Stimulated activated CD4-positive, alpha-beta T cell treated with anti-CD3 and anti-CD28 coated beads, Interleukin-1b, Interleukin-23, amount 100 ng/mL, for 4 hours (primary cell): ENCODE measurements at places on chromosomes 7 and 10.

DNA sequence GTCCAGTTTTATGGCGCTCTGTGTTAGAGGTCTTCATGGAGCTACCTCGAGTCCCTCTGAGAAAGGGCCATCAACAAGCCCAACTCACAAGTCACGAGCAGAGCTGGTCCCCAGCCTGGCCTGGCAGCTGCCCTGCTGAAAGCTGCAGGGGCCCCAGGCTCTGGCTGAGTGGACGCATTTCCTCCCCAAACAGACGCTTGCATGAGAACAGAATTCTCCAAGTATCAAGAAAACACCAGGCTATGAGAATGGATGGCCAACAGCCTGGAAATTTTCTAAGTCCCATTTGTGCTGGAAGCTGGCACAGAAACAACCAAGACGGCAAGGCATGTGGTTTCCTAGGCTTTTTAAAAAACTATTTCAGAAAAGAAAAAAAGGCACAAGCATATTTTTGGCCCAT lies 114.8 kb downstream of the FAM53B start:
- DNase-seq = no peak

DNA sequence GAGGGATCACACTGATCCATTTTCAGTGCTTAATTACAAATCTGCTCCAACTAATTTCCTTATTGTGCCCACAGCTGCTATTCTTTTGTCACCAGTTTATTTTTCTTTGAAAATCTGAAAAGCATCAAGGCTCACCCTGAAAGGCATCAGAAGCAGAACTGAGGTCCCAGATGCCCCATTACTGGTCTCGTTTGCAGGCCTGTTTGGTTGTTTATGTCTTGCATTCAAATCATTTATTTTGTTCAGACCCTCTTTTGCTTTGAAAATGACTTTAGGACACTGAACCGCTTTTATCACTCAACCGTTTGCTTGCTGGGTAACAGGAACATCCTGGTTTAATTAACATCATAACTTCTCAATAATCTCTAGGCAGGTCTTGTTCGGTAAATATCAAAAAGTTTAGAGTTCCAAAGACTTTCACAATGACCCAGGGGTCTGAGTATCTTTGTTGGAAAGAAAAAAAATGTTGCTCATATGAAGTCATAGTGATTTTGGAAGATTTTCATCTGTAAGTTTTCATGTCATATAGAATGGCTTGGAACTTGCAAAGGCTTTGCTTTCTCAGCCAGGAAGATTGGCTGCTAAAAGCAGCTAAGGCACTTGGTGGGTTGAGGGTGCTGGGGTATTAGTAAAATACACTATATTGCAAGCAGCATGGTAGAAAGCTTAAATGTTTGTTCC lies 398.3 kb upstream of the NPVF start:
- no peak for DNase-seq

GRCh38 chr7:105982388-105982787 lies 19.3 kb downstream of the CDHR3 start:
- no peak for DNase-seq

DNA sequence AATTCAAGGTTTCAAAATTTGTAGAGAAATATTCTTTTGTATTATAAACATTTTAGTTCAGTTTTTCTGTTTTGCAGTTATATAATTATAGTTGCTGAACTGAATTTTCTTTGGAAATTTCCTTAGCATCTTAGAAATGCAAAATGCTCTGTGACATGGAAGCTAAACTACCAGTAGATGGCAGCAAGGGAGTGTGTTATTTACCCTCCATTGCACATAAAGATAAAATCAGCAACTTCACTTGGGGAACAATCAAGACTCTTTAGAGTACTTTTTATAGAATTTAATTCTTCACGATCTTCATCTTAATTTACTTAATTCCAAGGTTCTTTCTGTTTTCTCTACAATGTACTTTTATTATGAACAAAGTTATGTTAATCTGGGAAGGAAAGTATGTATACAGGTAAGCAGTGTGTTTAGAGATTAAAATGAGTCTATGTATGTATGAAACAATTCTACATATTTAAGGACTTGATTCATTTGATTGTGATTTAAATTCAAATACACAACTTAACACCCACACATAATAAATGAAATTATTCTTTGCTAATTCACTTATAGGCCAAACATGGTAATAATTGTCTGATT lies 404.2 kb downstream of the THSD7A start:
- DNase-seq = no peak

DNA sequence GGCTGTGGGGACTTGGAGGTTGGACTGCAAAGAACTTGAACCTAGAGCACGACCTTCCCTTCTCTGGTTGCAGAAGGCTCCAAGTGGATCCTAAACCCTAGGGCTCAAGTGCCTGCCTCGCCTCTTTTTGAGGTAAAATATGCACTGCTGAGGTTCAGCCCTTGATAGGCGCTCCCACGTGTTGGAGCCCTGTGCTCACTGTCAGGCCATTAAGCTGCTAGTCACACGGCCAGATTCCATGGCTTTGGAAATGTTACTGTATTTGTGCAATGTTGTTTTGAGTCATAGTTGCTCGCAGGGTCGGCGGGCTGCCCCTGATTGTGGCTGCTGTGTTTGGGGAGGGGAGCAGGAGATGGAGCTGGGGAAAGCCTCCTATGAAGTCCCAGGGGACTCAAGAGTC lies 39.8 kb upstream of the PCBD1 start:
- DNase-seq = no peak

DNA sequence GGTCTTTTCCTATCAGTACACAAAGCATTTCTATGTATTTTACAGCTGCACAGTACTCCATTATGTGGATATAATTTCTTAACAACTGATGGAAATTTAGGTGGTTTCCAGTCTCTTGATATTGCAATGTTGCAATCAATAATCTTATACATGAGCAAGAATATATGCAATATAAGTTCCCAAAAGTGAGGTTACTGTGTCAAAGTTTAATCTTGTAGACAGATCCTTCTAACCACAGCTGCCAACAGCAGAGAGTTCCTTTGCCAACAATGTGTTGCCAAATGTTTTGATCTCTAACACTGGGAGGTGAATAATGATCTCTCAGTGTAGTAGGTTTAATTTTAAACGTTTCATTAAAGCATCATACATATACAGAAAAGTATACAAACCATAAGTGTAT lies 54.5 kb downstream of the CUL2 start:
- DNase-seq = no peak

DNA sequence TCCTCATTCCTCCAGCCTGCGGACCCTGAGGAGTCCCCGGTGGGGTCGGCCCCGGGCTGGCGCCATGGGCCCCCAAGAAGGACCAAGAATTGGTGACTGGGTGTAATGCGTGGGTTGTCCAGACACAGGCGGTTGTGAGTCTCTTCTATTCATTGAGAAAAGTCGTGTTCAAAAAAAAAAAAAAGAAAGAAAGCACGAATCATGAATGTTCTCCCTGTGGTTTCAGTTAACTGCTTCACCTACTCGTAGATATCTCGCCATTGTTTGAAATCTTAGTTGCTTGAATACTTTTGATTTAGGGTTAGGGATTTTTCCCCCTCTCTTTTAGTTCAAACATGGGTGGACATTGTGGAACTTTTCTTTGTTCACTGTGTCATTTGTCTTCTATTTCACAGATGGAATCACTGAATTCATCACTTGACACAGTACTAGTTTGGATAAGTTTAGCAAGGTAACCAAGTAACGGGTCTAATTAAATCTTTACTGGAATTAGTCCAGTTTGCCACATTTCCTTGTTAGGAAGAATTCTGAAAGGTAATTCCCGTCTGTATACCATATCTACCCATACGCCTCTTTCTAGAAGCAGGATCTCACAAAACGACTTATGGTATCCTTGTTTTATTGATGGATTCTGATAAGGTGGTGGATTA lies 775 bp downstream of the STARD3NL start:
- DNase-seq = no peak

DNA sequence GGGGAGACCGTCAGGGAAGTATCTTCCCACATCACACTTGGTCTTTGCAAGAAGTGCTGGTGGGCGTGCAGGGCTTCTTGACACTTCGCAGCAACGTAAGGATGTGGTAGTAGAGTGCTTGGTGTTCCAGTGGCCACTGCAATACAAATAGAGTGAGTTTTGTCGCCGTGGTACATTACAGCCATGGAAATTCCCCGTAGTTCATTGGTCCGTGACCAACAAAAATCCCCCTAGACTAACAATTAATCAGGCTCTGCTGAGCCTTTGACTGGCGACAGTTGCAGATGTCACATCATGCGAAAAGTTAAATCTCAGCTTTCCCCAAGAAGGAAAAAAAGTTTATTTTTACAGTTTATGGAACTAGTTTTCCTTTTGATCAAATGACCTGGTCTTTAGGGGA lies 134.7 kb downstream of the MGMT start:
- DNase-seq = no peak

- DNase-seq = no peak
Measured at GRCh38 chr10:3635211-3635671, 149.8 kb downstream of the KLF6 start.

DNA sequence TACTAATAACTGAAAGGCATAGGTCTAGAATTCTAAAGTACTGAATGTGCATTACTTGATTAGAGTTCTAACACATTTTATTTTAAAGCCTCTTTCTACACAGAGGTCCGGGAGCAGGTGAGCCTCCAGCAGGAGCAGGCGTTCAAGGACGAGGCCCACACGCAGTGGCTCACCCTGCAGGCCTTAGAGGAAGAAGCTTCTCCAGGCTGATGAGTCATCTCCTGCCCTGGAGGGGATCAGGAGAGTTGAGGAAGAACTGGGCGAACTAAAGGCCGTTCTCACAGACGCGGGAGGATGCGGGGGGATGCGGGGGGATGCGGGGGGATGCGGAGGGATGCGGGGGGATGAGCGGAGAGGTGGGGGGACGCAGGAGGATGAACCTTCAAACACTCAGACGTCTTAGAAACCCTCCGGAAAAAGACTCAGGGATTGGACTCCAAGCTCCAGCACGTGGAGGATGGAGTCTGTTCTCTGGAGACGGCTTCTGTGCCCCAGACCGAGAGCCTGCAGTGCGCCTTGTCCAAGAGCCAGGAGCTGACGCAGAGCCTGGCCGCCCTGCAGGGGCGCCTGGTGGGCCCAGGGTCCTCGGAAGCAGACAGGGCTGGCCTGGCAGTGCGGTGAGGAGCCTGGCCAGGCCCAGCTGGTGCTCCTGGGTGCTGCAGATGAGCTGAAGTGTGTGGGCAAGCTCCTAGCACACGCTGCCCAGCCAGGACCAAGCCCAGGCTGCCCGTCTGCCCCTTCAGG lies 433.7 kb upstream of the TPK1 start:
- DNase-seq = no peak

DNA sequence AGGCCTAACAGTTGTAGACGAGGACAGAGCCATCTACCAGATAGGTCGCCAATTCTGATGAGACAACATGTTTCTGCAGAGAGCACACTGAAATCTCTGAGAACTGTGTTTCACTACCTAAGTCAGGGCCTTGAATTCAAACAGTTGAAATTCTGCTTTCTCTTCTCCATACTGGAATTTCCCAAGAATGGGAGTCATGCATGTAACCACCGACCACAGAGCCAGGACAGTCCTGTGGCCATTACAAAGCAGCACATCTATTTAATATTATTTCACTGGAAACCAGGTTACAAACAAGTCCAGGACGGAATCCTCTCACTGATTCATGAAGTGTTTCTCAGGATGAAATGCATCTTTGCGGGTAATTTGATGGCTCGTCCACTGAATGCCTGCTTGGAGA lies 62.0 kb upstream of the ST8SIA6 start:
- no peak for DNase-seq

GRCh38 chr10:69377191-69377590 lies 39.5 kb downstream of the TACR2 start:
- DNase-seq = no peak

DNA sequence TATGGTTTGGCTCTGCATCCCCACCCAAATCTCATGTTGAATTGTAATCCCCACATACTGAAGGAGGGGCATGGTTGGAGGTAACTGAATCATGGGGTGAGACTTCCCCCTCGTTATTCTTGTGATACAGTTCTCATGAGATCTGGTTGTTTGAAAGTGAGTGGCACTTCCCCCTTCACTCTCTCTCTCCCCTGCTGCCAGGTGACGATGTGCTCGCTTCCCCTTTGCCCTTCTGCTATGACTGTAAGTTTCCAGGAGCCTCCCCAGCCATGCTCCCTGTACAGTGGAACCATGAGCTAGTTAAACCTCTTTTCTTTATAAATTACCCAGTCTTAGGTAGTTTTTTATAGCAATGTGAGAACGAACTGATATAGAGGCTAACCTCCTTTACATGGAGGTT lies 16.6 kb downstream of the PLPP4 start:
- no peak for DNase-seq

- DNase-seq = no peak
Measured at GRCh38 chr10:13847201-13847631, 260.5 kb downstream of the PRPF18 start.

DNA sequence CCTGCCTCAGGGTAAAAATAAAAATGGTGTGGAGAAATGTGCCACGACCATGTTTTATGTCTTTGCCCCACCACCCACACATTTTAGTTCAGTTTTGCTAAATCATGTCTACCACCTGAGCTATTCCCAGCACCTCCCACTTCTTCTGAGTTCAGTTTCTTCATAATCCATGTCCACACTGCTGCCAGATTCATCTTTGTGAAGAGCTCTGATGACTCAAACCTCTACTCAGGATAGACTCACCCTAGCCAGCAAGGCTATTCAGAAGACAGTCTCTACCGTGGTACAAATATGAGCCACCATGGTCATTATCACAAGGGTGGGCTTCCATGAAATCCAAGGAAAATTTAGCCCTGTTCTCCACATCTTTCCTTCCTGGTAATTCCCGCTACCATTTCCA lies 231.1 kb upstream of the PRKCQ start:
- DNase-seq = no peak

- DNase-seq = no peak
Measured at GRCh38 chr7:43585562-43585961, 2.7 kb downstream of the STK17A start.

DNA sequence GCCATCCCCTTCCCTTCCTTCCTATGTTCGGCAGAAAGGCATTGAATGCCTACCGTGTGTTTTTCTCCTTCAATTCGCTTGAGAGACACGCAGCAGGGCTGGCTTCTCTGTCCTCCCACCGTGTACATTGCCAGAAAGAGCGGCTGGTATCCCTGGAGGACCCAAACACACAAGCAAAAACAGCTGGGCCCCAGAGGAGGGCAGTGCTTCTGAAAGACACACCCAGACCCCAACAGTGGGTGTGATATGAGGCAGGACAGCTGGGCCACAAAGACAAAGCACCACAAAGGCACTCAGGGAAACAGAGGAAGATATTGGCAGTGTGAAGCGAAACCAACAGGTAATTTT lies 133.1 kb upstream of the SH2B2 start:
- DNase-seq = no peak

DNA sequence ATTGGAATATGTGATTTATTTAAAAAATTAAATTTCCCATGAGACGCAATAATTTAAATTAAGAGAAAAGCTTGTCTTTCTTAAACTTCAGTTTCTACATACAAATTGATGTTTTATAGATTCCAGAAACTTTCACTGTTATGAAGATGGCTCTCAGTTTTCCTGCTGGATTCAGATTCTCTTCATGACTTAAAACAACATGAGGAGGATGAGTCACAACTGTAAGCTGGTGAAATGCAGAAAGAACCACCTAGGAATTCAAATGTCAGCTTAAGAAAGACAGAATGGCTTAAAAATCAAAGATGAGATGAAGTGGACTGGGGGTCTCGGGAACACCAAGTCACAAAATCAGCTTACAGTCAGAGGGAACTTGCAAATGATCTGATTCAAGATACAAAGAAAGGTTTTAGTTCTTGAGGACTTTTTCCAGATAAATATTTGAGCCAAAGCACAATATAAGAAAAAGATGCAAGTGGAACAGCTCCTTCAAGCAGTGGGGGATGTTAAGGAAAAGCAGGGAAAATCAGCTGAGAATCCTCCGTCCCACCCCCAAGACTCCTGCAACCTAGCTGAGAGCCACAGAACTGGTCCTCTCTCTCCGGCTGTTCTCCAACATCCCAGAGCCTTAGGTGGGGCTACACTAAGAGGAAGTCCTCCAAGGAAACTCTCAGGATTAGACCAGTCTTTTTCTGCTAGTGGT lies 279.8 kb downstream of the KCNMA1 start:
- DNase-seq = no peak
